ENCODE measurements at places on chromosomes 12 and 14.

GRCh38 chr12:69392179-69392928 lies 32.8 kb downstream of the YEATS4 start:
- DNase-seq: peak; percentile 1

DNA sequence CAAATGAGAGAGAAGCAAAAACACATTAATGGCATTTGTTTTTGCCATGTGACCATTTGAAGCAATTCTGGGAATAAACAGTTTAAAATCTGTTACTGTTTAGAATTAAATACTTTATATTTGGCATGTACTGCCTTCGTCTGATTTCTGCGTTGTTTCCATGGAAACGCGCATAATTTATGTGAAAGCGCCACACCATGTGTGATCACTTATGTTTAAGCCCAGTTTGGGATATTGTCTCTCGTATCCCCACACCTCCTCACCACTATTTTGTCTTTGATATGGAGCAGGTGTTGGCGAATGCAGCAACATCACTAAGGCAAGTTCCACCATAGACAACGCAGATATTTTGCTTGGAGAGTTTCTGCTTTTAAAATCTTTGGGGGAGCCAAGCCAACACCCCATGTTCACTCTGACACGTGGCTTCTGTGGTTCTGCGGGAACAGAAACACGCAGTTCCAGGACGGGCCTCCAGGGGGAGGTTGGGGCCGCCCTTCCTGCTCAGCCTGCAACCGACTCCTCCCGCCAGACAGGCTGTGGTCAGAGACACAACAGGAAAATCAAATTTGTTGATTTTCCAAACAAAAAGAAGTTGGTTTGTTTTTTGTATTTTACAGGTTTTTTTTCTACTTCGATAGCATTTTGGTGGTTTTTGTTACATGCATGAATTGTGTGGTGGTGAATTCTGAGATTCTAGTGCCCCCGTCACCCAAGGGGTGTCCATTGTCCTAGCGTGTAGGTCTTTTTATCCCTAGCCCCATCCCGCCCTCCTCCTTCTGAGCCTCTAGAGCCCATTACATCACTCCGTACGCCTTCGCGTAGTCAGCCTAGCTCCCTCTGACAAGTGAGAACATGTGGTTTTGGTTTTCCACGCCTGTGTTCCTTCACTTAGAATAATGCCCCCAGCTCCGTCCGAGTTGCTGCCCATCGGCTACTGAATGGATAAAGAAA lies 101.9 kb upstream of the SFSWAP start:
- no peak for DNase-seq

DNA sequence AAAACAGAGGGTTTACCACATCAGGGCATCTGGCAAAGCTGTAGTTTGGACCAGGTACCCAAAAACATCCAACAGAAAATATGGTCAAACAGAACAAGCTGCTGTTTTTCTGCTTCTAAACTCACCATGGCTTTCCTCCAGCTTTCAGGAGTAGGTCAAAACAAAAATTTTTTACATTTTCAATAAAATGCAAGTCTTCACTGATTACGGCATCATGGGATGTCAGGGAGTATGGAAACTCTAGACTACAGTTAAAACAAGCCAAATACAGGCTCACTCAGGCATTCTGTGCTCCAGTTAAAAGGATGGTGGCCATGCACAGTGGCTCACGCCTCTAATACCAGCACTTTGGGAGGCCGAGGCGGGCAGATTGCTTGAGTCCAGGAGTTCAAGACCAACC lies 47.1 kb upstream of the PSMA6 start:
- DNase-seq: no peak

DNA sequence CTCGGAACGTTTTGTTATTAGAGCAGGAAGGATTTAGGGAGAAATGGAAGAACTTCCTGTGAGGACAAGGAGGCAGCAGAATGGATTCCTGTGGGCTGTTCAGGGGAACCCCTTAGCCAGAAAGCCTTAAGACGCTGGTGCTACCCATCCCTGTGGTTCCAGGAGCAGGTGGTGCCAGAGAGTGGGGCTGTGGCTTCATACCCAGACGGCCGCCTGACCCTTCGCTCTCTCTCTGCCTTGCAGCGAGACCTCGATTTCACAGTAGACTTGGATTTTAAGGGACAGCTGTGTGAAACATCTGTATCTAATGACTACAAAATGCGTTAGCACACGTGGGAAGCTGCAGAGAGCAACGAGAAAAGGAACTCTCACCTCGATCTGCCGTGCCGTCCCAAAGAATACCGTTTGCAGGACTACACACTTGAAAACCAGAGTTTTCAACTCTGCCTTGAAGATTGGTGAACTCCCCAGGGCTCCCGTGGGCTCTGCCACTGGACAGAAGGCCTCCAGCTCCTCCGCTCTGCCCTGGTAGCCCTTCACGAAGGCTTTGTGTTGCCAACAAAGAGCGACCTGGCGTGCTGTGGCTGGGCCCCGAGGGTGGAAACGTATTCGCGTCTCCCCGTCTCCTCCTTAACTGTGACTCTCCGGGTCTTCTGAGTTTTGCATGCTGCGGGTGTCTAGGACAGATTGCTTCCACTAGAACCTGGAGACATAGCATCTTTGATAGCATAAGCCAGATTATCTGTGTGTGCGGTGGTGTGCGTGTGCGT lies 102.0 kb downstream of the PRMT8 start:
- DNase-seq: no peak

- DNase-seq: no peak
These were observed 291.8 kb downstream of the TMEM121 start for GRCh38 chr14:105817971-105818711.

Data from NCI-H446 treated with DMSO at 0.1 percent for 48 hours (cell line).